ENCODE measurements at places on chromosomes 4 and X.

DNA sequence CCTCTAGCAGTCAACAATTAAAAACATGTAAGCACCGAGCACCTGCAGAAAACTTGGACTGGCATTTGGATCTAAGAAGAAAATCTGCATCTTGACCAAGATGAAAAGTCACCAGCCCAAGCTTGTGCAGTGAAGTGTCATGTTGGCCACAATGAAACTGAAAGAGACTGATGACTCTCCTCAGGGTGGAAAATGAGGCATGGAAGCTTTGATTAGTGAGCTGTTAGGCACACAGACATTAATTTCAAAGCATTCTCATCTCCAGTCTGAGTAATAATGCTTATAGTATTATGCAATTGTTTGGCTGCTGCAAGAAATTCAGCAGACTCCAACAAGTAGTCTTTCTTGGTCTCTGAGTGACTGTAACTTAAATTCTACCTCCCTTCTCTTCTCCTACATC is 150.1 kb downstream of the AR start:
- no peaks in the 10 kb centered on the region for H3K36me3 ChIP-seq
- peaks cover 10% of the 10 kb centered on the region for H3K4me1 ChIP-seq
- H3K27ac ChIP-seq, result no peak overlapping the region

- peaks cover 18% of the 10 kb centered on the region for H3K4me1 ChIP-seq
- H3K27me3 ChIP-seq, result no peaks in the 10 kb centered on the region
- H3K36me3 ChIP-seq, result peaks cover 31% of the 10 kb centered on the region
- peak overlapping the region; percentile 86 for H3K27ac ChIP-seq
Measured at GRCh38 chrX:71118985-71119535, 664 bp downstream of the MED12 start.

DNA sequence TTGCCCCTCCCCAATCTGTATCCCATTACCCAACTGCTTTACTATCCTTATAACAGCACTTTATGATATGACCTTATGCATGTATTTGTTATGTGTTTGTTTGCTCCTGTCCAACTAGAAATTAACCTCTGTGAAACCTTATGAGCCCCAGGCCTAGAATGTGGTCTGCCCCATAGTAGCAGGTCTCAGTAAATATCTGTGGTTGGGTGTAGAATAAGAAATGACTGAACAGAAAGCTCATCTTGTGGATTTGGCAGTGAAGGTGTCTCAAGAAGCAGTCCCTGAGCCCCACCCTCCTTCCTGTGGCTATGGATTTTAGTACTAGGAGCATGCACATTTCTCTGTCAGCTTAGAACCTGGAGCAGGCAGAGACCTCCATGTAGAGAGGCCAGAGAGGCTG is 229.0 kb upstream of the LCORL start:
- H3K4me3 ChIP-seq, result no peak overlapping the region
- no peaks in the 10 kb centered on the region for H3K27me3 ChIP-seq
- H3K4me1 ChIP-seq, result no peaks in the 10 kb centered on the region
- no peaks in the 10 kb centered on the region for H3K36me3 ChIP-seq

DNA sequence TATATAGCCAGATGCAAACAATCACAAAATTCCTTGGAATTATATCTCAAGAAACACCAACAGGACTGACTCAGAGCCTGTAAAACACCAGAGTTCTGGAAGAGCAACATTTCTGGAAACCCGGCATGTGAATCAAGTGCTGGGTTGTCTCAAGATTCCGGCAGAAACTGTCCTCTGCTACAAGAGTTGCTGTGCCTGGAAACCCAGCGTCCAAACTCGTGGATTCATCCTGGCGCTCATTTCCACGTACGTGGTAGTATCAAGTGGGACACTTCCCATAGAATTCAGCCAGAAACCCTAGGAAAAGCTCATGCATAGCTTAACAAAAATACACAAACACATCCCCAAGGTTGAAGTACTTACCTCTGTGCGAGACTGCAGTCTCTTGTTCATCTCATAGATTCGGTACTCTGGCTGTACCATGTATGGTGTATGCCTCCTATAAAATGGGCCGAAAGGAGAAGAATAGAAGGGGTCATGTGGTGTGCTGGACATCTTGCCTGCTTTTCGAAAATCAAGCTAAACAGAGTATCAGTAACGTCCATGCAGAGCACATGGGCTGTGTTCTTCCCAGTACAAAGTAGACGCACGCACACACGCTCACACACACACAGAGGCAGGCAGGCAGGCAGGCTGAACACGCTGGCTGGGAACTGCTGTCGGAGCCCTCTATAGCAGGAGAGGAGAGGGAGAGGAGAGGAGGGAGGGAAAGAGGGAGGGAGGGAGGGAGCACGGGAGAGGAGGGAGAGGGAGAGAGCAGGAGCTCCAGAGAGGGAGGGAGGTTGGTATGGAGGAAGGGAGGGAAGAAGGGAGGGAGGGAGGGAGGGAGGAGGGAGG is at the start of gene LDB2:
Gene LDB2, minus strand, starts transcription at position 655 of the 837 bp plus-strand sequence.
- no peak for DNase-seq
- H3K4me3 ChIP-seq, result no peak within 1 kb of the TSS
- H3K36me3 ChIP-seq, result no peaks in the 10 kb centered on the region
- H3K27ac ChIP-seq, result no peak within 1 kb of the TSS

DNA sequence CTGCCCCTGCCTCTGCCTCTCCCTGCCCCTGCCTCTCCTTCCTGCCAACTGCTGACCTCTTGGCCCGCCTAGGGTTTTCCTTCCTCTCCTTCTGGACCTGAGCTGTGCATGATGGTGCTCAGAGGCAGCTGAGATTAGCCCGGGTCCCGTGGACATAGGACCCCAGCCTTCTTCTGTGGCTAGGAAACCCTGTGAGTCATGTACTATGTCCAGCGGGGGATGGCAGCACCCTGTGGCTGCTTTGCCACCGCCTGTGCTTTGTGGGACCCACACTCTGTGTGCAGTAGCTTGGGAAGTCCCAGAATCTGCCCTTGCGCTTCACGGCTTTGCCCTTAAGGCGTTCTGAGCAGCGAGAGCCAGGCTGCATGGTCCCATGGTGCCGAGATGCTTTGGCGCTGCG is 105.5 kb upstream of the PSAPL1 start:
- DNase-seq, result peak; percentile 6
- no peaks in the 10 kb centered on the region for H3K36me3 ChIP-seq

Measured in CD14-positive monocyte (primary cell).